H1 (cell line): ENCODE measurements at places on chromosomes 16 and 17.

- no peak for DNase-seq
These were observed 8.5 kb downstream of the B3GNT9 start for GRCh38 chr16:67142342-67142741.

GRCh38 chr17:49383060-49383459, 21.0 kb upstream of the ZNF652 start:
- no peak for DNase-seq

DNA sequence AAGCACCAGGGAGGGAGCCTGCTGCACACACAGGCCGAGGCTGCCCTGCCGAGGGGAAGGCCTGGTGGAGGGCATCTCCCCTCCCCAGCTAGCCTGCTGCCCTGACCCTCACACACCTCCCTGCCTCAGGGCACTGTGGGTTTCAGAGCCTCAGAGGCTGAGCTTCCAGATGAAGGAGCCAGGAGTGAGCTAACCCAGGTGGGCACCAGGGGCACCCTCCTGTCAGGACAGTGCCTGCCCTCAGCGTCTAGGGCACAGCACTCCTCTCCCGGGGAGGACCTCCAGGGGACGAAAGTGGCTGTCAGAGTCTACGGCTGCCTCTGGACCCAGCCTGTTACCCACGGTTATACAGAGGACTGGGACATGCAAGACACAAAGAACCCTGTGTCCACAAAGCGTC, 22.8 kb upstream of the DLX4 start:
- DNase-seq = no peak

DNA sequence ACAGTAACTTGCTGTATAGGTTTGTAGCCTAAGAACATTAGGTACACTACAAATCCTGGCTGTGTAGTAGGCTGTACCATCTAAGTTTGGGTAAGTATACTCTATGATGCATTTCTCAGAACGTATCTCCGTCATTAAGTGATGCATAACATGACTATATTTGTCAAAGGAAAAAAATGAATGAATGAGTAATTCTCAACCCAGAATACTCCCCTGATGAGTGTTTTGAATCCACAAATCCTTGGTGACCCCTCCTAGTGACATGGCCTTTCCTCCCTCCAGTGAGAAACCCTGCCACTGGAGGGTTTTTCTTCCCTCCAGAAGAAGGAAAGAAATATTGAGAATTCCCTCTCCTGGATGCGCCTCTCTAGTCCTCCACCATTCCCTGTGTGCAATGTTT, 24.0 kb upstream of the SALL1 start:
- no peak for DNase-seq

DNA sequence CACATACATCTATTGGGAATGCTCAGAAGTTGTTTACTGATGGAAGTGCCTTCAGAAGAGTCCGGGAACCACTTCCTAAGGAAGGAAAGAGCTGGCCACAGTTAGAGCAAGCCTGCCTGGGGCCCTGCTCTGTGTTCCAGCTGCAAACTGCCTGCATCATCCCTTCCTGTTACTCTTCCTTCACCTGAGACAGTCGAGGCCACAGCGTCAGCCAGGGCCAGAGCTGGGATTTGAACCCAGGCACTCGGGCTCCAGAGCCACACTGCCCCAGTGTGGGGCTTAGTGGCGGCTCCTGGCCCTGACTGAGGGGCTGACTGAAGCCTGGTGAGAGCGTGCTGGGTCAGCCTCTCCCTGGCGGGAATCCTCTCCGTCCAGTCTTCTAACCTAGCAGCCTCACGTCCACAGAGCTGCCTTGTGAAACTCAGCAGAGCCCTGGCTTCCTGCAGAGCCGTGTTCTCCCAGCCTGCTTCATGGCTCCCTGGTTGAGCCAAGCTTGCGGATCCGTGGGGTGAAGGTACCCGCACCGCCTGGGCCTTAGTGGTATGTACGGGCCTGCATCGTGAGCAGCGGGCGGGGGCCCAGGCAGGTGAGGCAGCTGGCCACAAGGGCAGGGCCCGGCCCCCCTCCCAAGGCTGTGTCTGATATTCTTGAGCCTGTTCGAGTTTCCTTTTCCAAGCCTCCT, 4.6 kb upstream of the C17orf99 start:
- DNase-seq = no peak

GRCh38 chr17:30323262-30323894, 10.5 kb downstream of the TMIGD1 start:
- DNase-seq = no peak

- no peak for DNase-seq
These were observed 20.0 kb upstream of the KIF19 start for GRCh38 chr17:74305865-74306654.

- DNase-seq = no peak
These were observed 680 bp downstream of the SKA2 start for GRCh38 chr17:59154292-59154720.

GRCh38 chr16:61814726-61815347, 221.4 kb downstream of the CDH8 start:
- no peak for DNase-seq

DNA sequence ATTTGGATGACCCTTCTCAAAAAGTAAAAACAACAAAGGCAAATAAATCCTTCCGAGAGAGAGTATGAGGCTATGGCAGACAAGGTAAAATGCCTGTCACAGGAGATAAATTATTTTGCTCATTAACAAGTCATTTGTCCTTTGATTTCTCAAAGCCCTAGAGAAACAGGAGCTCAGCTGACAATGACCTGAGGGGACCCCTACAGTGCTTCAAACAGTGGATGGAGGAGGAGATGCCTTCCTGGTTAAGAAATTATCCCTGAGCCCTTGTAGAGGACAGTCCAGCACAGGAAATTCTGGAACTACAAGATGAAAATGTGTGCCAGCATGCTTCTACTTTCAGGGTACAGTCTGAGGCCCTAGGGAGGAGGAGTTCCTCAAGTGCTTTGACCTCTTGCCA, 24.0 kb upstream of the RHBDL3 start:
- no peak for DNase-seq

DNA sequence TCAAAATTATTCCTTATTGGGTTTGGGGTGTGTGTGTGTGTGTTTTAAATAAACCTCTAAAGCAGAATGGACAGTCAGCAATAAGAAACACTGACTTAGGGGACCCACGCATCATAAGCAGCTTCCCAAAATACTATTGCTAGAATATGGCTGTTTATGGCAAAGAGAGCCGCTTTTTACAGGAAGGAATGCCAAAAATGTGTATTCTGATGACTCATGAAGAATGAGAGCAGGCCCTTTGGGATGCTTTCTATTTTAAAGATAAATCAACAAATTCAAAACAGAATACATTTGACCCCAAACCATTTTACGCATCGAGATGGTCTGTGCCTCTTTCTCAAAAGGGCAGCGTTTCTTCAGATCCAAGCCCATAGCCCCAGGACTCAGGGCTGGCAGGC, 37.5 kb downstream of the ARHGAP17 start:
- no peak for DNase-seq

DNA sequence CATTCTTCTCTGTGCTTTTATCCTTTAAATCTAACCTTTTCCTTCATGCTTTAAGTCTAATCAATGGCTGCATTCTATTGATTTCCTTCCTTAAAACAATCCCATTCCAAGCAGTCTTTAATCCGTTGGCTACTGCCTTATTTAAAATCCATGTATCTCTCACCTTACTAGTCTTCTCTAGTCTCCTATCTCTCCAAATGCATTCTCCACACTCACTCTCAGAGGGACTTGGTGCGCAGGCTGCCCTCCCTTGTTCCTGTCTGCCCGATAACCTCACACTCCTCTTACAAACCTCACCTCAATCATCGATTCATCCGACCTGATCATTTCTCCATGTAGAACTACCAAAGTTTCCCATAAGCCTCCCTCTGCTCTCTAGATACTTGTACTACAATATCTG, 23.1 kb downstream of the PSMD12 start:
- DNase-seq = no peak

GRCh38 chr17:31147507-31148202, 52.9 kb downstream of the NF1 start:
- DNase-seq = no peak

DNA sequence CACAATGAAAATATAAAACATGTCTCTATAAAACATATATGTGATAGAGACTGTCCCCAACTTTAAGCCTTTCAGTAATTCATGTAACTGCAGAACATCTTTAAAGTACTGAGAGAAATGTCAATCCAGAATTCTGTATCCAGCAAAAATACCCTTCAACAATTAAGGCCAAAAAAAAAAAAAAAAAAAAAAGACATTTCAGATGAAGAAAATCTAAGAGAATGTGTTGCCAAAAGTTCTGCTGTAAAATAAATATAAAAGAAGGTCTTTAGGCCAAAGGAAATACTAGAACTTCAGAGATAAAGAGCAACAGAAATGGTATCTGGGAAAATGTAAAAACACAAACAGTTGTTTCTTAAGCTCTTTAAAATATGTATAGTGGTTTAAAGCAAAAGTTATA, 17.3 kb downstream of the BPTF start:
- no peak for DNase-seq

GRCh38 chr17:34386697-34387550, 23.9 kb upstream of the CCL1 start:
- DNase-seq = no peak

- DNase-seq = no peak
These were observed 16.7 kb downstream of the WDR45B start for GRCh38 chr17:82631544-82631943.

GRCh38 chr16:29744541-29745101, 1.2 kb downstream of the C16orf54 start:
- no peak for DNase-seq

- DNase-seq = no peak
These were observed 36.0 kb downstream of the ZNF207 start for GRCh38 chr17:32385971-32386370.

- no peak for DNase-seq
These were observed 2.6 kb downstream of the AXIN2 start for GRCh38 chr17:65558683-65559460.

DNA sequence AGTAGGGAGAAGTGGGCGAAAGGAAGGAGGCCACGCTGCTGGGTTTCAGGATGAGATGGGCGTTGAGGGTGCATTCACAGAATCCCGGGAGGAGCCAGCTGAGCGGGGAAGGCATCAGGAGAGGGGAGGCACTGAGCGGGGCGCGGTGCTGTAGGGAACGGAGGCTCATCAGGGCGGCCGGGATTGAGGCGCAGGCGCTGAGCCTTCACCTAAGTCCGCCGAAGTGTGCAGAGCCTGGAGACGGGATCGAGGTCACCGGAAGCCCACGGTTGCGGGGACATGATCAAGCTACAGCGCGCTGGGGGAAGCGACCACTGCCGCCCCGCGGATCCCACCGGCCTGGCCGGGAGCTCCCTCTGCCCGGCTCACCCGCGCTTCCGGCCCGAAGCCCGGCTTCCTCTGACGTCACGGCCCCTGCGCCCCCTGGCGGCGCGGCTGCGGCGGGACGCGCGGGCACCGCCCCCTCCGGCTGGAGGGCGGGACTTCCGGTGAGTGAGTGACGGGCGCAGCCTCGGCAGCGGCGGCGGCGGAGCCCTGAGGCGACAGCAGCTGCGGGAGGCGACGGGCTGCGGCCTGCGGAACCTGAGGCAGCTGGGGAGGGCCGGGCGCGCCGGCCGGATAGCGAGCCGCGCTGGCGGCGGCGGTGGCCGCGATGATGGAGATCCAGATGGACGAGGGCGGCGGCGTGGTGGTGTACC, at the start of gene MAPK8IP3:
TSS of gene MAPK8IP3 (plus strand) at position 508 of the 698 bp plus-strand sequence. CDS start at position 653, 145 bp downstream.
- peak; percentile 99 for DNase-seq

DNA sequence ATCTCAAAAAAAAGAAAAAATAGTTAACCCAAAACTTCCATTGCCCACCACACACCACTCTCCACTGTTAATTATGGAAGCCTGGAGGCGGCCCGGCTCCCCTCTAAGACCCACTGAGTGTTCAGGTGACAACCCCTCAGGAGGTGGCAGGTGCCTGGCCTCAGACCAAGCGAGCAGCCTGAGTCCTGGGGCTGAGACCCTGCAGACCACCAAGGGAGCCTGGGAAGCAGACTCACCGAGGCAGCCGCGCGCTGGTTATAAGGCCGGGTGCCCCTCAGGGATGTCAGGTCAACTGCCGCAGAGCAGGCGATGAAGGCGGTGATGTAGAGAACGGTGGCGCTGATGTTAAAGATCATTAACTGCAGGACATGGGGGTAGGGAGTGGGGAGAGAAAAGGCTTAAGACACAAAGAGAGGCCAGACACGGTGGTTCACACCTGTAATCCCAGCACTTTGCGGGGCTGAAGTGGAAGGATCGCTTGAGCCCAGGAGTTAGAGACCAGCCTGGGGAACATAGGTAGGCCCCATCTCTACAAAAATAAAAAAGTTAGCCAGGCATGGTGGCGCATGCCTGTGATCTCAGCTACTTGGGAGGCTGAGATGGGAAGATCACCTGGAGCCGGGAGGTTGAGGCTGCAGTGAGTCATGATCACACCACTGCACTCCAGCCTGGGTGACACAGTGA, 13.3 kb downstream of the ARL2BP start:
- DNase-seq = no peak

GRCh38 chr17:78365561-78366108, 5.8 kb upstream of the SOCS3 start:
- DNase-seq = peak; percentile 85

DNA sequence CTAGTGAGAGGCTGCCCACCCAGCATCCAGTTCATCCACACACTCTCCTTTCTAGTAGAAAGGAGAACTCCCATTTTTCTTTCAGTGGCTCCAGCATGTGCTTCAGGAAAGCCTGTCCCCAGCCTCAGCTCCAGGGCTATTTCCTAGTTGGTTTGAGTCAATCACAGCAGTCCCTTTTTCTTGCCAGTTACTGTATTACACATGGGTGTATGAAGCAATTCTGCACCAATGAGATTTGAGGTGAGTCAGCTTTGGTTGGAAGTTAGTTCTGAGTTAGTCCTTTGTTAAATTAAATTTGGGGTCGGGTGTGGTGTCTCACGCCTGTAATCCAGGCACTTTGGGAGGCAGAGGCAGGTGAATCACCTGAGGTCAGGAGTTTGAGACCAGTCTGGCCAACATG, 24.8 kb downstream of the RAD51D start:
- no peak for DNase-seq

- peak; percentile 56 for DNase-seq
These were observed 4.0 kb downstream of the TGFB1I1 start for GRCh38 chr16:31475946-31476302.

- DNase-seq = no peak
These were observed 16.1 kb downstream of the STAT5A start for GRCh38 chr17:42304187-42305030.

GRCh38 chr16:68244903-68245853, at the start of gene PLA2G15:
Gene PLA2G15, plus strand, starts transcription at chr16:68245373. Its CDS starts 54 bp downstream, at chr16:68245427.
- peak; percentile 70 for DNase-seq

- DNase-seq = no peak
These were observed 8.9 kb upstream of the DNAJA2 start for GRCh38 chr16:46982335-46982734.

DNA sequence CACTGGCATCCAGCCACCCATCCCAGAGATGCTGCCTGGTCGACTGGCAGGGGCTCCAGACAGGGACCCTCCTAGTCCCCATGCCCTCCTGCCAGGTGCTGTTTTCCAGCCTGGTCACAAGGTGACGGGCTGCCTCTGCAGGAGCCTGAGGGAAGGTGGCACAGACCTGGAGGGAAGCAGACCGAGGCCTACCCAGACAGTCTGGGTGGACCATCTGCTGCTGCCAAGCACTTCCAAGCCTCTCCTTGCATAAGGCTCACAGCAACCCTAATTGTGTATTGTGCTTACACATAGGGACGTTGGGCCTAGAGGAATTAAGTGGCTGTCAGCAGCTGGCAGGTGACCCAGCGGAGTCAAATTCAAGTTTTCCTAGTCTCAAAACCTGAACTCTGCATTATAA, 90.1 kb upstream of the KCNJ18 start:
- DNase-seq = no peak
